ENCODE measurements at places on chromosomes 5 and 9.

DNA sequence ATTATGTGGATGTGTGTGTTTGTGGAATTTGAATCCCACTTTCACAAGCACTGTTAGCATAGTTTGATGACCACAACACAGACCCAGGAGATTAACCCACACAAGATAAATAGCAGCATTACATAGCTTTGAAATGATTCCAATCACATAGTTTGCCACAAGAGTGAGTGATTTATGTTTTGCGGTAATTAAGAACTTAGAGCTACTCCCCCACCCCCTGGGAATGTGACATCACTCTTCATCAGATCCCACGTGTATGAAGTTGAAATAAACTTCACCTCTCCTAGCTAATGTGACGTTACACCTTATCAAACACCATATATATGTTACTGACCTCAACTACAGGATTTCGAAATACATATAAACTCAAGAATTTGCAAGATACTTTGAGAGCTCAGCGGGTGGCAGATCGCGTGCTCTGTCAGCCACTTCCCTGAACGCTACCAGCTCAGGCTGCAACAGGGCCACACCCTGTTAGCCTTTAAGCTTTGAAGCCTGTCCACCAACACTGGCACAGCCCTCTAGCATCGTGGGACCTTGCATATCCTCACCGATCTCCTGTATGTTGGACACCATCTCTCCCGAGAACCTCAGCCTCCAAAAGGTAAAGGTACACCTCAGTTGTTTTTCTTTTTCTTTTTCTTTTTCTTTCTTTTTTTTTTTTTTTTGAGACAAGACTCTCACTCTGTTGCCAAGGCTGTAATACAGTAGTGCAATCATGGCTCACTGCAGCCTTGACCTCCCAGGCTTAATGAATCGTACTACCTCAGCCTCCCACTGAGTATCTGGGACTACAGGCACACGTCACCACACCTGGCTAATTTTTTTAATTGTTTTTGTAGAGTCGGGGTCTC is 1.7 kb upstream of the AGTPBP1 start:
- no peak for DNase-seq
- H3K4me1 ChIP-seq: peaks cover 19% of the 10 kb centered on the region
- H3K36me3 ChIP-seq: no peaks in the 10 kb centered on the region
- no peaks in the 10 kb centered on the region for H3K27me3 ChIP-seq

DNA sequence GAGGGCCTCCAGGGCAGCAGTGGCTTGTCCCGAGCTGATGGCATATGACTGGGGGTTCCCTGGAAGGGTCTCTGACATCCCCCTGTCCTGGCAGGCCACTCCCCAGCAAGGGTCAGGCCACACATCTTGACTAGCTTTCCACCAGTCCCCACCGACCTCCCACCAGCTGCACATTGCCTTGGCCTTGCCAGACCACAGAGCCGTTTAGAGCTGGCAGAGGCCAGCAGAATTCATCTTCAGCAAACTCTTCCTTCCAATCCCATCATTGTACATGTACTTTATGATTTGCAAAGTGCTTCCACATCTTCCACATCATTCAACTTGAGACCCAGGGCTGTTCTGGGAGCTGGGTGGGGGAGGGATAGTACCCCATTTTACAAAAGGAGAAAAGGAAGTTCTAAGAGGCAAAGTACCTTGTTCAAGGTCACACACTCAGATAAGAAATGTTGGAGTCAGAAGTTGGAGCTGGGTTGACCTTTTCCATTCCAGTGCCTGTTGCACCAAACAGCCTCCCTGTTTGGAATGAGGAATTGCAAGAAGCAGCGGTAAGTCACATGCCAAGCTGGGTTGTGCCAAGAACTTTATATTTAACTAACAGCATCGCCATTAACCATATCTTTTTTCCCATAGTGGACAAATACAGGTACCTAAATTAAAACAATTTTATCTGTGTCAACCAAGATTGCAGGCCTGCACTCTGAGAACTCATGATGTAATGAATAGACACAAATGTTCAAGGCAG is 25.8 kb upstream of the COL15A1 start:
- H3K4me3 ChIP-seq: no peak overlapping the region
- H3K4me1 ChIP-seq: peaks cover 18% of the 10 kb centered on the region
- H3K27me3 ChIP-seq: no peaks in the 10 kb centered on the region
- peak; percentile 44 for DNase-seq
- H3K27ac ChIP-seq: peak overlapping the region; percentile 24

GRCh38 chr5:60403343-60404006 is 296.5 kb downstream of the DEPDC1B start:
- H3K4me1 ChIP-seq: no peaks in the 10 kb centered on the region
- no peak overlapping the region for H3K4me3 ChIP-seq
- no peaks in the 10 kb centered on the region for H3K36me3 ChIP-seq
- DNase-seq: no peak
- H3K27me3 ChIP-seq: no peaks in the 10 kb centered on the region

DNA sequence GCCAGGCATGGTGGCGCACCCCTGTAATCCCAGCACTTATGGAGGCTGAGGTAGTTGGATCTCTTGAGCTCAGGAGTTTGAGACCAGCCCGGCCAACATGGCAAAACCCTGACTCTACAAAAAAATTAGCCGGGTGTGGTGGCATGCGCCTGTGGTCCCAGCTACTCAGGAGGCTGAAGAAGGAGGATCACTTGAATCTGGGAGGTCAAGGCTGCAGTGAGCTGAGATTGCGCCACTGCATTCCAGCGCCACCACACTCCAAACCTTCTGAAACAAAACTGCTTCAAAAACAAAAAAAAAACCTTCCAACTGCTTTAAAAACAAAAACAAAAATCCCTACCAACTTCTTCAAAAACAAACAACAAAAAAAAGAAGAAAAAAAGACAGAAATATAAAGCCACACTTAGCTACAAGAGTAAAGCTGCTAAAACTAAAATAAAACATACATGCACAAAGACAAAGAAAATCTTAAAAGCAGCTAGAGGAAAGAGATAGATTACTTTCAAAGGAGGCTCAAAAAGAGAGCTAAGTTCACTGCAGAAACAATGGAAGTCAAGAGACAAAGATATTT is 11.4 kb downstream of the DCAF10 start:
- H3K27ac ChIP-seq: no peak overlapping the region
- H3K4me1 ChIP-seq: no peaks in the 10 kb centered on the region
- H3K36me3 ChIP-seq: no peaks in the 10 kb centered on the region
- DNase-seq: no peak

- H3K4me1 ChIP-seq: no peaks in the 10 kb centered on the region
- H3K27ac ChIP-seq: no peak overlapping the region
- H3K36me3 ChIP-seq: no peaks in the 10 kb centered on the region
- DNase-seq: no peak
- H3K27me3 ChIP-seq: no peaks in the 10 kb centered on the region
- H3K4me3 ChIP-seq: no peak overlapping the region
Measured at GRCh38 chr5:133930061-133930812, 38.2 kb downstream of the C5orf15 start.

DNA sequence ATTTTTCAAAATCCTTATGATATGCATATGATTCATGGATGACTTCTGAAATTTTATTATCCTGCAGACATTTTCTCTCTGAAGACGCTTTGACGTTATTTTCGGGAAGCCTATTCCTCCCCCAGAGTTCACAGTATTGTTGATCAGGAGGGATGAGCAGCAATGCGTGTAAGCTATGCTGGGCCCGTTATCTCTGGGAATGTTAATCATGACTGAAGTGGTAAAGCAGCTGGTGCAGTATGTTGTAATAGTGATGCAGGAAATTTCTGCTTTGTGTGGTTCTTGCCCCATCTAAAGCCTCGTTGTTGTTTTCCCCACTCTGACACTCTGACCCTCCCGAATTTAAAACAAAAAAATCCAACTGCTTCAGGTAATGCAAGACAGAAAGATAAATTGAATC is 1797.8 kb upstream of the WWC1 start:
- no peaks in the 10 kb centered on the region for H3K36me3 ChIP-seq
- no peaks in the 10 kb centered on the region for H3K27me3 ChIP-seq
- no peaks in the 10 kb centered on the region for H3K4me1 ChIP-seq
- H3K4me3 ChIP-seq: no peak overlapping the region
- DNase-seq: no peak

DNA sequence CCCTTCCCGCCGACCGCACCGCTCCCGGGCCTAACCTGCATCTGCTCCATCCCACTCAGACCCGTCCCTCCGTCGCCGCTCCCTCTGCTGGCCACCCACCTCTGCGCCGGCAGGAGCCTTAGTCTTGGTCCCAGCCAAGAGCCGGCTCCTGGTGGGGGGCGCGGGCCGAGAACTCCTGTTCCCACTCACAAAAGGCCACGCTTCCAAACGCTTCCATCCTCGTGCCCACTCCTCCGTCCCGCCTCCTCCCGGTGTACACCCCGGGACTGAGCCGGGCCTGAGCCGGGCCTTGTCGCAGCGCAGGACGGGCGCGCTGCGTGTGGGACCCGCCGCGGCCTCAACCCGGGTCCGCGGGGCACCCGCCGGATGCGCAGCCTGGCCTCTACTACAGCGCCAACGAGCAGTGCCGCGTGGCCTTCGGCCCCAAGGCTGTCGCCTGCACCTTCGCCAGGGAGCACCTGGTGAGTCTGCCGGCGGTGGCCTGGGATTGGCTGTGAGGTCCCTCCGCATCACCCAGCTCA is 7.5 kb downstream of the ADAMTS13 start:
- H3K27me3 ChIP-seq: peaks cover 7% of the 10 kb centered on the region
- peaks cover 3% of the 10 kb centered on the region for H3K36me3 ChIP-seq
- peak; percentile 42 for DNase-seq
- H3K4me1 ChIP-seq: no peaks in the 10 kb centered on the region
- H3K27ac ChIP-seq: no peak overlapping the region
- no peak overlapping the region for H3K4me3 ChIP-seq

DNA sequence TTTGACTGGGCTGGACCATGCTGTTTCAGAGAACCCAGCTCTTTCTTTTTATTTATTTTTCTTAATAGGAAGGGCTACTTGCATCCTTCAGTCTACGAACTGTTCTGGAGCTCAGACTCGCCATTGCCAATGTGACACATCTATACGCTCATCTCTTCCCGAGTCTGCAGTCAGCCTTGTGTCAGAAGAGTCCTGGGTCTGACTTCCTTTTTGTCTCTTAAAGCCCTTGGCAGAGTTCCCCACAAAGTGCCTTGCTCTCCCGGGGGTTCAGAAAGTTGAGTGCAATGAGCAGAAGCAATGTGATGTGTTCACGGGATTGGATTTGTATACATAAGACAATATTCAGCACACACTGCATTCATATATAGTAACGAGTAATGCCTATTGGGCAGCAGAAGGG is 140.4 kb downstream of the ATPSCKMT start:
- no peaks in the 10 kb centered on the region for H3K4me1 ChIP-seq
- H3K27ac ChIP-seq: no peak overlapping the region
- no peaks in the 10 kb centered on the region for H3K36me3 ChIP-seq
- H3K4me3 ChIP-seq: no peak overlapping the region
- DNase-seq: no peak

DNA sequence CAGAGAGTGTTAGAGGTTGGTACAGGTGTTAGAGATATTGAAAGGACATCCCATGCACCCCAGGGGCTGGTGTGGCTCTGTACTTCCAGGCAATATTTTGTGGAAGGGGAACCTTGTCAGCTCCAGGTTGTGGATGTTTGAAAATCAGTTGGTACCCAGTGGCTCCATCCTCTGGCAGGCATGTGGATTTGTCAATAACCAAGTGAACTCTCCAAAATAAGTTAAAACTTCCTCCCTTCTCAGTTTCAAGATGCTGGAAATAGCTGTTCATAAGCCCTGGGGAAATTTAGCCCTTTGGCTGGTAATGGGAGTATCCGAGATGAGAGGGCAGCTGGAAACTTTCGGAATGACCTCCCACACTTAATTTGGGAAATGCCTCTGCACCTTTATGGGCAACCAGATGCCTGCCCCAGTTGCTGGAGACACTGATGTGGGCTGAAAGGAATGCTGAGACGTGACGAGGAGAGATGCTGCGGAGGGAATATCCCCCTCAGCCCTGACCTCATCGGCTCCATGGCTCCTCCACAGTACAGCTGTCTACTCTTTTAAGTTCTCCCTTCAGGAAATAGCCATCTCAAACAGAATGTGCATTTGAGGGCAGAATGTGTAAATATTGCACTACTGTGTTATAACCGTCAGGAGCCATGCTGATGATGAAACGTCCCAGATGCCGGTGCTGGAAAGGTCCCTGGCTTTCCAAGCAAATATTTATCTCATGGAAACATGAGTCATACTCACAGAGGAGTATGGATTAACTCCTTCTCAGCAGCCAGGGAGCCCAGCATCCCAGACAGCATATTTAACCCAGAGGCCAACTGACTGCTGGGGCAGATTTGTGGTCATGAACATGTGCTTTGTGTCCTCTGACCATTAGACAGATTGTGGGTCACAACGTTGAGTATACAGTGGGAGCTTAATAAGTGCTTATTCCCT is 29.5 kb downstream of the TGFBI start:
- no peaks in the 10 kb centered on the region for H3K4me1 ChIP-seq
- no peak overlapping the region for H3K4me3 ChIP-seq
- no peaks in the 10 kb centered on the region for H3K36me3 ChIP-seq
- no peak overlapping the region for H3K27ac ChIP-seq
- DNase-seq: no peak
- no peaks in the 10 kb centered on the region for H3K27me3 ChIP-seq

DNA sequence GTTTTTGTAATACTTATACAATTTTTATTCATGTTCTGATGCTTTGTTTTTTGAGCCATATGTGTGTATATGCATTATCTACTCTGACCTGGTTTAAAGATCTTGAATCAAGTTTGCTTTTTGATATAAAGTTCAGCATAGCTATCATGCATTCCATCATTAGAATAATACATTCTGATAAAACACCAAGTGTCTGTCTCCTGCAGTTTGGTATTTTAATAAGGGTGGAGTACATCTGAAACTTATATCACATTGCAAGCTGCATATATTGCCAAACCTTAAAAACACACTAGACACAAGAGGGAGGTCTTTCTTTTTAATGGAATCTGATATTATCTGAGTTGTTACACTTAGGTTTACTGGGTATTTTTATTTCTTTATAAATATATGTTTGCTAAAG is 102.8 kb upstream of the ADAMTSL1 start:
- DNase-seq: no peak
- no peaks in the 10 kb centered on the region for H3K27me3 ChIP-seq
- H3K27ac ChIP-seq: no peak overlapping the region
- H3K36me3 ChIP-seq: no peaks in the 10 kb centered on the region

- DNase-seq: peak; percentile 38
- H3K27me3 ChIP-seq: no peaks in the 10 kb centered on the region
- no peaks in the 10 kb centered on the region for H3K36me3 ChIP-seq
- H3K27ac ChIP-seq: peak overlapping the region; percentile 99
- peaks cover 23% of the 10 kb centered on the region for H3K4me1 ChIP-seq
Measured at GRCh38 chr5:160287378-160288051, 24.8 kb downstream of the CCNJL start.

- no peak overlapping the region for H3K4me3 ChIP-seq
- H3K27ac ChIP-seq: peak overlapping the region; percentile 84
- H3K27me3 ChIP-seq: no peaks in the 10 kb centered on the region
- peak; percentile 27 for DNase-seq
Measured at GRCh38 chr5:59125011-59125961, 542.4 kb downstream of the RAB3C start.
